ENCODE measurements at places on chromosomes 2 and 18.
A peak's percentile ranks its signal among the peaks of the same experiment; 100 is the strongest.

DNA sequence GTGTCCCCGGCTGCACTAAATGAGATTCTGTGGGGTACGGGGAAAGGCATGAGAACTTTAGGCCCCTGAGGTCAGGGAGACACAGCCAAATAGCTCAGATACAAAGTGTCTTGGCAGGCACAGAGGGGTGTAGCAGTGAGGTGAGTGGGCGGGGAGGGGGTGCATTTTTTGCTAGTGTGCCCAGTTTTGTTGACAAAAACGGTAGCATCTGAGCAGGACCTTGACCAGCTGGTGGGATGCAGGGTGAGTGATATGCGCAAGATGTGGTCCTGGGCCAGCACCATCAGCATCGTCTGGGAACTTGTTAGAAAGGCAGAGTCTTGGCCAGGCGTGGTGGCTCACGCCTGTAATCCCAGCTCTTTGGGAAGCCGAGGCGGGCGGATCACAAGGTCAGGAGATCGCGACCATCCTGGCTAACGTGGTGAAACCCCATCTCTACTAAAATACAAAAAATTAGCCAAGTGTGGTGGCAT, 127.3 kb upstream of the LGALSL start:
- H3K27me3 ChIP-seq, result no peaks in the 10 kb centered on the region
- no peaks in the 10 kb centered on the region for H3K36me3 ChIP-seq
- DNase-seq, result no peak
- H3K27ac ChIP-seq, result no peak overlapping the region

GRCh38 chr2:218418717-218419458, at the start of gene VIL1:
TSS of gene VIL1 (plus strand) at chr2:218419123. CDS start at chr2:218423779, 4,656 bp downstream.
- H3K27me3 ChIP-seq, result no peaks in the 10 kb centered on the region
- no peak for DNase-seq
- no peaks in the 10 kb centered on the region for H3K4me1 ChIP-seq
- no peaks in the 10 kb centered on the region for H3K36me3 ChIP-seq

- H3K27me3 ChIP-seq, result no peaks in the 10 kb centered on the region
- H3K4me3 ChIP-seq, result no peak overlapping the region
- DNase-seq, result no peak
- H3K27ac ChIP-seq, result no peak overlapping the region
- H3K4me1 ChIP-seq, result no peaks in the 10 kb centered on the region
Measured at GRCh38 chr2:132999421-132999820, 329.4 kb upstream of the LYPD1 start.

- H3K4me1 ChIP-seq, result no peaks in the 10 kb centered on the region
- no peak overlapping the region for H3K4me3 ChIP-seq
- no peaks in the 10 kb centered on the region for H3K36me3 ChIP-seq
- no peaks in the 10 kb centered on the region for H3K27me3 ChIP-seq
- DNase-seq, result peak; percentile 50
Measured at GRCh38 chr2:137865954-137866540, 98.2 kb upstream of the HNMT start.

DNA sequence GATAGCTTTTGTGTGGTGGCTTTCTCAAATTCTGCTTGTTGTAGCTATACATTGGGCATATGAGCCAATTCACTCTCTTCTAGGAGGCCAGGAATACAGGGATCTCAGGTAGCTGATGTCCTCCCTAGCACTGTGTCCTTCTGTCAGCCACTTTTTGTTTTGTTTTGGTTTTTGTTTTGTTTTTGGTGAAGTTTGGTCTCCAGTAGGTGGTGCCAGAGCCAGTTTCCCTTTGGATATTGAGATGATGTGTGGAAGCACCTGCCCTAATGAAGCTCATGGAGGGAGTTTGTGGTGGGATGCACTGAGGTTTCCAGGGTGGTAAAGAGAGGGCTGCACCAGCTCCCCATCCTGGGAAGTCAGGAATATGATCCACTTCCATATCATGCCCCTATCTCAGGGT, 100.5 kb upstream of the VWC2L start:
- H3K4me1 ChIP-seq, result no peaks in the 10 kb centered on the region
- H3K36me3 ChIP-seq, result no peaks in the 10 kb centered on the region

GRCh38 chr2:176758426-176758825, 454.2 kb upstream of the HNRNPA3 start:
- no peak for DNase-seq
- no peak overlapping the region for H3K27ac ChIP-seq
- H3K36me3 ChIP-seq, result no peaks in the 10 kb centered on the region
- H3K4me3 ChIP-seq, result no peak overlapping the region
- no peaks in the 10 kb centered on the region for H3K27me3 ChIP-seq

- no peak overlapping the region for H3K27ac ChIP-seq
- H3K27me3 ChIP-seq, result no peaks in the 10 kb centered on the region
- H3K4me3 ChIP-seq, result no peak overlapping the region
Measured at GRCh38 chr2:31314761-31315160, 80.8 kb downstream of the EHD3 start.

- peak; percentile 1 for DNase-seq
- H3K4me3 ChIP-seq, result no peak overlapping the region
- peaks cover 31% of the 10 kb centered on the region for H3K4me1 ChIP-seq
- no peaks in the 10 kb centered on the region for H3K36me3 ChIP-seq
- H3K27ac ChIP-seq, result no peak overlapping the region
Measured at GRCh38 chr2:128494307-128494639, 175.6 kb upstream of the HS6ST1 start.

- no peaks in the 10 kb centered on the region for H3K36me3 ChIP-seq
- DNase-seq, result no peak
- no peak overlapping the region for H3K4me3 ChIP-seq
Measured at GRCh38 chr18:61953641-61954040, 60.8 kb upstream of the RNF152 start.

DNA sequence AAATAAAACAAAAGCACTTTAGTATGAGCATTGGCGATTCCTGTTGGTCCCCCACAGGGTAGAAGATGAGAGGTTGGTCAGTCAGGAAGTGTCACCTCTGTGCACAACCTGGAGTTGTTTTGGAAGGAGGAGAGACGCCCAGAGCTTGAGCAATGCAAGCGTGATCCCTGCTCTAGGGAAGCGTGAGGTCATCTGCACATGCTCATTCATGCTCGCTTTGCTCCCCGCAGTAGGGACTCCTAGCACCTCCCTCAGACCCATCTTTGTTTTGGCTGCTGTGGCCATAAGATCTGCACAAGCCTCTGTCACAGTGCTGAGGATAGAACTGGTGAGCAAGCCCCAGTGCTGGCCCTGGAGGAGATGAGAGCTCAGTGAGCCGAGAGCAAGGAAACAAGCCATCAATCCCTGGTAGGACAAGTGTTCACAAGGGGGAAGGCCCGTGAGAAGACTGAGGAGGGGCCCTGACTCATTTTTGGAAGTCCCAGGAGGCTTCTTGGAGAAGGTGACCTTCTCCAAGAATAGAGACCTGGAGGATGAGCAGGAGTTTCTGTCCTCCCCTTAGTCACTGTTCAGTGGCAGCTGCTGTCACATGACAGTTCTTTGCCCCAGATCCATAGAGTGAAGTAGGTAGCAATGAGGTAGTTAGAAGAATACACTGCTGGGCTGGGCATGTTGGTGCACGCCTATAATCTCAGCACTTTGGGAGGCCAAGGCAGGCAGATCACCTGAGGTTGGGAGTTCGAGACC, 13.3 kb upstream of the ATP8B1 start:
- no peak for DNase-seq
- H3K27ac ChIP-seq, result no peak overlapping the region
- no peaks in the 10 kb centered on the region for H3K4me1 ChIP-seq
- no peaks in the 10 kb centered on the region for H3K27me3 ChIP-seq
- no peak overlapping the region for H3K4me3 ChIP-seq
- no peaks in the 10 kb centered on the region for H3K36me3 ChIP-seq
